ENCODE measurements at places on chromosomes 12 and 14. TPM values are rescaled to one million over a fixed set of nuclear protein-coding genes. Genes with fewer than 3 reads are reported as not detected.

The PZP gene
- total RNA-seq = not detected

The SAMD15 gene
- 0.40 TPM for total RNA-seq

The BATF gene
- 0.94 TPM for total RNA-seq

The EMP1 gene
- 117 TPM for total RNA-seq

The SSTR1 gene
- 0.06 TPM for total RNA-seq

The GLI1 gene
- total RNA-seq = 0.51 TPM

The SLC4A8 gene
- 1.1 TPM for total RNA-seq

The CPNE8 gene
- total RNA-seq = 7.1 TPM

The AP5M1 gene
- 18.7 TPM for total RNA-seq

The SIRT4 gene
- 0.35 TPM for total RNA-seq

The IRAK3 gene
- 1.9 TPM for total RNA-seq

The POTEM gene
- total RNA-seq = not detected

The SERPINA3 gene
- total RNA-seq = 4.7 TPM

The MIPOL1 gene
- total RNA-seq = 6.7 TPM

The CCDC59 gene
- total RNA-seq = 83.2 TPM

The KRT85 gene
- not detected for total RNA-seq

The HOXC9 gene
- 9.9 TPM for total RNA-seq

The KRT73 gene
- total RNA-seq = not detected

The SLC41A2 gene
- total RNA-seq = 19.7 TPM

The MFAP5 gene
- 0.75 TPM for total RNA-seq

The FGD4 gene
- total RNA-seq = 19.9 TPM

The YAF2 gene
- 9.3 TPM for total RNA-seq

The PTPN6 gene
- total RNA-seq = 37.5 TPM

The MYF6 gene
- 0.14 TPM for total RNA-seq

The KLHL33 gene
- total RNA-seq = 0.17 TPM

The RNFT2 gene
- total RNA-seq = 4.3 TPM

The NTN4 gene
- total RNA-seq = 120 TPM

The PITPNM2 gene
- total RNA-seq = 4.1 TPM

The NELL2 gene
- 0.46 TPM for total RNA-seq

The RPL10L gene
- total RNA-seq = not detected

The A2ML1 gene
- total RNA-seq = not detected

The SLC6A12 gene
- not detected for total RNA-seq

The CLEC4C gene
- total RNA-seq = not detected

The PPM1H gene
- 3.9 TPM for total RNA-seq

Measured in epithelial cell of proximal tubule (primary cell).